Pancreas (tissue), 10 donors: ENCODE measurements at places on chromosomes 1 and 21. TPM values are rescaled to one million over a fixed set of nuclear protein-coding genes. Genes with fewer than 3 reads are reported as not detected.

- H3K27me3 ChIP-seq: no peaks in the 10 kb centered on the region
- no peak overlapping the region for H3K27ac ChIP-seq
- peaks cover 4% of the 10 kb centered on the region for H3K4me1 ChIP-seq
- DNase-seq: no peak
- no peaks in the 10 kb centered on the region for H3K36me3 ChIP-seq
Observed at GRCh38 chr1:11982010-11982392, 1.8 kb downstream of the MFN2 start.

- no peaks in the 10 kb centered on the region for H3K27me3 ChIP-seq
- H3K4me3 ChIP-seq: no peak overlapping the region
- no peaks in the 10 kb centered on the region for H3K36me3 ChIP-seq
- H3K27ac ChIP-seq: no peak overlapping the region
- H3K4me1 ChIP-seq: no peaks in the 10 kb centered on the region
Observed at GRCh38 chr1:109627692-109628399, 8.2 kb downstream of the AMPD2 start.

DNA sequence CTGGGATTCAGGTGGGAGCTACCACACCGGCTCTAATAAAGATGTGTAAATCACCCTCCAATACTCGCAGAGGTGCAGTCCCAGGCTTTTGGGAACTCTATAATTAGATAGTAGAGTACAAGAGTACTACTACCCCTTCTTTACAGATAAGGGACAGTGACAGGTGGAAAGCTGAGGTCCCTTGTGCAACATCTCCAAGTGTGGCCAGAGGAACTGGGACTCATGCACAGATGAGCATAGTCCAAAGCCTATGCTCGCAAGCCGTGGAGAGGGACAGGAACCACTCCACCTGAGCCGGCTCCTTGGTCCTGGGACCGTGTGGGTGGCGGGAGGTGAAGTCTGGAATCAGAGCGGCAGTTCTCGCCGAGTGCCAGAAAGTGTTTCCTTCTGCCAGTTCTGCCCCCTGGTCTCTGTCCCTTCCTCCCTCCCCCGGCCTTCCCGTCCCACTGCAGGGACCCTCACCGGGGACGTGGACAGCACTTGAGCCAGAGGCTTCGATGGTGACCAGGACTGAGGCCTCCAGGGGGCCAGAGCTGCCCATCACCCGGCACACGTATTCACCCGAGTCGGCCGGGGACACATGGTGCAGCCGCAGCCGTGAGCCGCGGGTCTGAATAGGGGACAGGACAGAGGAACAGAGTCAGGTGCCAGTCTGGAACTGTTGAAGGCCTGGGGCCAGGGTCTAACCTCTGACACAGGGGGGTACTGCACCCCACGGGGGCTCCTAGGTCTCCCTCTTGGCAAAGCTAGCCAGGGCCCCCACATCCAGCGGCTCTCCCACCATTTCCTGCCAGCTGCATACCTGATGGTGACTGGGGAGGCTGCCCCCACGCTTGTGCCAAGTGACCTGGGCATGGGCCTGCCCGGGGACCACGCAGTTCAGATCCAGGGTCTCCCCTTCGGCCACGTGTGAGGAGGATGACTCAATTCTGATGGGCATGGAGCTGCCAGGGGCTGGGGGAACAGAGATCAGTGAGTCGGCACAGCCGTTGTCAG lies 33.9 kb downstream of the LDLRAD2 start:
- no peak for DNase-seq
- H3K36me3 ChIP-seq: peaks cover 54% of the 10 kb centered on the region
- H3K27me3 ChIP-seq: no peaks in the 10 kb centered on the region
- H3K27ac ChIP-seq: no peak overlapping the region
- no peak overlapping the region for H3K4me3 ChIP-seq

DNA sequence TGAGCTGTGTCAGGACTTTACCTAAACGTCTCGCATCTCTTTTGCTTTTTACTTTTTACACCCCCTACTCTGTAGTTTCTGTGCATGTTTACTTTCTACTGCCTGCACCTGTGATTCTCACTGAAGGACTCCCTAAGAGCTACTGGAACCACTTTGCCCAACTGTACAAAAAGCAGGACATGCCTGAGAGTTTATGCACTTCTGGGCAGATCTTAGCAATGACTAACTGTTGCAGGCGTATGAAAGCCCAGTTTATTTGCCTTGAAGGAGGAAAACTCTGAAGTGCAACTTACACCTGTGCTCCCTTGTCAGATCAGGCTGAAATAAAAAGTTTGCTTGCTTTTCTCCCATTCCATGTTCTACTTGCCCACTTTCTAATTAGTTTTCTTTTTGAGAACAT lies 467.0 kb upstream of the USP24 start:
- H3K4me1 ChIP-seq: no peaks in the 10 kb centered on the region
- H3K4me3 ChIP-seq: no peak overlapping the region
- H3K36me3 ChIP-seq: no peaks in the 10 kb centered on the region
- DNase-seq: no peak
- H3K27me3 ChIP-seq: no peaks in the 10 kb centered on the region
- H3K27ac ChIP-seq: no peak overlapping the region

- H3K27ac ChIP-seq: no peak overlapping the region
- no peak for DNase-seq
- H3K36me3 ChIP-seq: no peaks in the 10 kb centered on the region
- H3K4me1 ChIP-seq: no peaks in the 10 kb centered on the region
- H3K4me3 ChIP-seq: no peak overlapping the region
Observed at GRCh38 chr1:162391790-162392563, 10.4 kb downstream of the C1orf226 start.

DNA sequence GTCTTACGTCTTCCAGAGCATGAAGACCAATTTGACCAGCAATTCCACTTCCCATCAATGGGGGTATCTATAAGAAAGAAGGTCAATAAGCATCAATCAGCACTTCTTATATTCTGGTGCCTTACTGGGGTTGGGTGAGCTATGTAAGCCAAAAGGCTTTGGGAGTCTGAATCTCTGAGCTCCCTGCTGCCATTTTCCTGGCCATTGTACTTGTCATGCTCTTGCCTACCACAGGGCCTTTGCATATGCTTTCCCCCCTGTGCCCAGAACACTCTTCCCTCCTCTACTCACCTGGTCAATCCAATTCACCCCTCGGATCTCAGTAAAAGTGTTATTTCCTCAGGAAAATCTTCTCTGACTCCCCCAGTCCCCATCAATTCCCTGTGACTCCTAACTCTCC lies 36.3 kb downstream of the C8B start:
- no peaks in the 10 kb centered on the region for H3K4me1 ChIP-seq
- no peak overlapping the region for H3K27ac ChIP-seq
- no peak for DNase-seq
- no peaks in the 10 kb centered on the region for H3K36me3 ChIP-seq
- H3K27me3 ChIP-seq: no peaks in the 10 kb centered on the region

GRCh38 chr21:29163341-29164115 lies 33.1 kb downstream of the MAP3K7CL start:
- no peaks in the 10 kb centered on the region for H3K27me3 ChIP-seq
- H3K27ac ChIP-seq: no peak overlapping the region
- no peak overlapping the region for H3K4me3 ChIP-seq
- H3K4me1 ChIP-seq: no peaks in the 10 kb centered on the region
- no peak for DNase-seq

DNA sequence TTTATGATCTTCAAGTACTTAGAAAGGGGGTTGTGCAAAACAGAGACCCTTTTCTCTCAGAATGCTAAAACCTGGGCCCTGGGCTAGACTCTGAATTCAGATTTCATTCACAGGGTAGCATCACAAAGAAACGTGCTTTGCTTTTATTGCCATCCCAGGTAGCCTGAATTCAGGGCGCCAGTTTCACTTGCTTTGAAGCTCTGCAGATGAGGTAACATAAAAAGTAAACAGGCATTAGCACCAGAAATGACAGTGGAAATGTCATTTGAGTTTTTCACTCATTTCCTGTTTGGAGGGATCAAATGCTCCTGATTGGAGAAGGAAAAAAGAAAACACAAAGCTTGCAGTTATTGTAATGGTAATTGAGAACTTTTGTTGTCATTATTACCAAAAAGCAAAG lies 2.6 kb downstream of the SYPL2 start:
- H3K36me3 ChIP-seq: no peaks in the 10 kb centered on the region
- H3K27me3 ChIP-seq: no peaks in the 10 kb centered on the region
- H3K4me3 ChIP-seq: no peak overlapping the region
- no peaks in the 10 kb centered on the region for H3K4me1 ChIP-seq

DNA sequence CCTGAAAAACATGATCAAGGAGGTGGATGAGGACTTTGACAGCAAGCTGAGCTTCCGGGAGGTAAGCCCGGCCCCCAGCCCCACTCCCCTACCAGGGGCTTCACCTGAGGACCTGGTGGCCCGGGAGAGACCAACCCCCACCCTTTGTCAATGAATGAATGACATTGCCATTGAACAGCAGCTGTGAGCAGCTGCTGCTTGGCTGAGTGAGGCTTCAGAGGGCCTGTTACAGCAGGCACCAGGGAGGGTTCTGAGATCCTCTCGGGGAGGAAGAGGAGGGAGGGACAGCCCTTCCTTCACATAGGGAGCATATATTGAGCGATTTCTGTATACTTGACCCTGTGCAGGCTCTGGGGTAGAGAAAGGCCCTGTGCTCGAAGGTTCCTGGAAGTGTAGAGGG lies 12.3 kb upstream of the CTRC start:
- DNase-seq: no peak
- peak overlapping the region; percentile 81 for H3K27ac ChIP-seq
- H3K4me1 ChIP-seq: peaks cover 54% of the 10 kb centered on the region
- H3K27me3 ChIP-seq: no peaks in the 10 kb centered on the region
- no peaks in the 10 kb centered on the region for H3K36me3 ChIP-seq

GRCh38 chr1:173195596-173196088 lies 11.5 kb downstream of the TNFSF4 start:
- no peak overlapping the region for H3K4me3 ChIP-seq
- no peaks in the 10 kb centered on the region for H3K27me3 ChIP-seq
- no peak for DNase-seq
- no peaks in the 10 kb centered on the region for H3K36me3 ChIP-seq

- H3K4me1 ChIP-seq: no peaks in the 10 kb centered on the region
- DNase-seq: no peak
- no peak overlapping the region for H3K4me3 ChIP-seq
- H3K27me3 ChIP-seq: no peaks in the 10 kb centered on the region
Observed at GRCh38 chr1:20126041-20126805, 6.9 kb upstream of the PLA2G2D start.

DNA sequence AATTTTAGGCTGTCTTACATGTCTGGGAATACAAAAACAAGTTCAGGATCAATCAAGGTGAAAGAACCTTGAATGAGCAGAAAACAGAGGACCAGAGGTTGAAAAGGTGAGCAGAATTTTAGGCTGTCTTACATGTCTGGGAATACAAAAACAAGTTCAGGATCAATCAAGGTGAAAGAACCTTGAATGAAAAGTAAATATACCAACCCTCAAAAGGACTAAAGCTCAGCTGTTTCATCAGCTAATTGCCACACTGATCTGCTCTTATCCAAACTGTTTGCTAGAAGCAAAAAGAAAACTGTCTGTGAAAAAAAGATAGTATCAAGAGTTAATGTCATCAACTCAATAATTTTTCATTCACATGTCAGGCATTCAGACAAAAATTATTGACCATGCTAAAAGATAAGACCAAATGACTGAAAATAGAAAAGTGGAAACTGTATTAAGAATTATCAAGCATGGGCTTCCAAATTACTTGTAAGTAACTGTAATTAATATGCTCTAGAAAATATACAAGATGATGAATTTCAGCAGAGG lies 69.2 kb downstream of the LTN1 start:
- H3K4me1 ChIP-seq: no peaks in the 10 kb centered on the region
- no peak for DNase-seq
- H3K36me3 ChIP-seq: no peaks in the 10 kb centered on the region

- no peaks in the 10 kb centered on the region for H3K36me3 ChIP-seq
- H3K4me1 ChIP-seq: no peaks in the 10 kb centered on the region
- H3K27me3 ChIP-seq: no peaks in the 10 kb centered on the region
Observed at GRCh38 chr1:41446851-41447610, 37.5 kb downstream of the EDN2 start.

- no peak overlapping the region for H3K4me3 ChIP-seq
- no peak overlapping the region for H3K27ac ChIP-seq
Observed at GRCh38 chr1:8426996-8427395, 109.1 kb downstream of the SLC45A1 start.

- DNase-seq: no peak
- peaks cover 47% of the 10 kb centered on the region for H3K36me3 ChIP-seq
- H3K4me3 ChIP-seq: no peak overlapping the region
- no peaks in the 10 kb centered on the region for H3K4me1 ChIP-seq
Observed at GRCh38 chr1:92840600-92840999, 8.8 kb downstream of the RPL5 start.

GRCh38 chr1:178939338-178940067 lies 68.6 kb upstream of the ANGPTL1 start:
- no peak overlapping the region for H3K4me3 ChIP-seq
- no peaks in the 10 kb centered on the region for H3K27me3 ChIP-seq
- no peak for DNase-seq
- H3K4me1 ChIP-seq: no peaks in the 10 kb centered on the region
- H3K27ac ChIP-seq: peak overlapping the region; percentile 23
- no peaks in the 10 kb centered on the region for H3K36me3 ChIP-seq

GRCh38 chr1:104804147-104804546 lies 1054.4 kb downstream of the AMY1C start:
- H3K27me3 ChIP-seq: no peaks in the 10 kb centered on the region
- H3K27ac ChIP-seq: no peak overlapping the region
- no peaks in the 10 kb centered on the region for H3K4me1 ChIP-seq
- no peaks in the 10 kb centered on the region for H3K36me3 ChIP-seq
- no peak for DNase-seq

DNA sequence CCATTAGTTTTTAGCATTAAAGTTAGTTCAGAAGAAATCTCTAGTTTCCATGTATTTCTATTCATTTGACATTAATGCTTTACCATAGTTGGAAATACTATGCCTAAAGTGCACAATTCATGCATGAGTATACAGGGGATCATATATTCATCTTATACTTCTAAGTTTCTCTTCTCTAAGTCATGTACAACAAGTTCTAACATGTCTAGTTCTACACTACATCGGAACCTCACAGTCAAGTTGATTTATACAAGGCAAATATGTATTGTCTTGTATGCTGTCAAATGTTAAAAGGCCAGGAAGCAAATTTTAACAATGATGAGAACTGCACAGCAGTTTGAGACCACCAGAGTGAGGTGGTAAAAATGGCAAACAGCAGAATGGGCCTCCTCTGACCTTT lies 22.9 kb upstream of the MOB3C start:
- no peaks in the 10 kb centered on the region for H3K36me3 ChIP-seq
- no peak overlapping the region for H3K4me3 ChIP-seq
- no peak overlapping the region for H3K27ac ChIP-seq
- DNase-seq: no peak

GRCh38 chr1:17551755-17552234 lies 12.3 kb downstream of the ARHGEF10L start:
- no peaks in the 10 kb centered on the region for H3K27me3 ChIP-seq
- no peaks in the 10 kb centered on the region for H3K36me3 ChIP-seq
- H3K27ac ChIP-seq: peak overlapping the region; percentile 84
- DNase-seq: peak; percentile 74

FAAH gene
- 19.5 TPM for total RNA-seq

CFAP45 gene
- total RNA-seq: 0.16 TPM

OVAAL gene
- not detected for total RNA-seq

PTAFR gene
- 0.37 TPM for total RNA-seq

PTGFR gene
- total RNA-seq: 1.8 TPM

SPRR4 gene
- total RNA-seq: not detected

CD5L gene
- total RNA-seq: not detected

CLCA4 gene
- not detected for total RNA-seq

PM20D1 gene
- 20.8 TPM for total RNA-seq

TNFAIP8L2 gene
- total RNA-seq: 3.8 TPM

PCSK9 gene
- 10.1 TPM for total RNA-seq

C1orf87 gene
- total RNA-seq: not detected

ATAD3B gene
- total RNA-seq: 4.4 TPM

RGS7 gene
- 0.31 TPM for total RNA-seq

RUNX1 gene
- total RNA-seq: 3.0 TPM

RHEX gene
- total RNA-seq: 0.46 TPM

SGIP1 gene
- total RNA-seq: 2.3 TPM
